ENCODE measurements at places on chromosomes 3 and 15. TPM values are rescaled to one million over a fixed set of nuclear protein-coding genes. Genes with fewer than 3 reads are reported as not detected.

DNA sequence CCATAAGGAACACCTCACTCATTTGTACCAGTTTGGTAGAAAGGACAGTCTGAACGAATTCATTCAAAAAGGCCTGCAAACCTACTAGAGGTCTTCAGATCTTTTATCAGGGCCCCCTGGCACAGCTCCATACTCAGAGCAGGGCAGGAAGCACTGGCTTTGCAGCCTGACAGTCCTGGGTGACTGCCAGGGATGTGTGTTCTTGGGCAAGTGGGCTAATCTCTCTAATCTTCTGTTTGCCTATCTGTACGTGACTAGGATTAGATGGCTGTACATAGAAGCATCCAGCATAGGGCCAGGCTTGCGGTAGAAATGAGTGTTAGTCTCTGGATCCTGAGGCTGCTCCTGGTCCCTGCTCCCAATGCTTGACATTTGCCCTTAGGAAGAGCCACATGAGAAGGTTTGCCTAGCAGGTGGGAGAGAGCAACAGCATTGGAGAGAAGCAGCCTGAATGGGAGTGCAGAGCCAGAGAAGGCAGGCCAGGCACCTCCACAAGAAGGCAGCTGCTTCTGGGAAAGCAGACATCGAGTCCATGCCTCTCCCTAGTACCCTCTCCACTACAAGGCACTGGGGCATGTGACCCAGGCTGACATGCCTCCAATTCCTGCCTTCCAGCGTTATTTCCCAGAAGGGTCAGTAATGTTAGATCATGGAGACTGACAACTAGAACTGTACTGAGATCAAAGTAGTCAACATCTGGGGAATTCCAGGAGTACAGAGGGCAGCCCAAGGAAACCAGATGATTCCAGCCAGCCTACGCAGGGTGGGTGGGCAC, 1.0 kb upstream of the CXCR6 start:
- no peaks in the 10 kb centered on the region for H3K36me3 ChIP-seq
- no peak overlapping the region for H3K27ac ChIP-seq
- no peaks in the 10 kb centered on the region for H3K27me3 ChIP-seq
- no peaks in the 10 kb centered on the region for H3K4me1 ChIP-seq

DNA sequence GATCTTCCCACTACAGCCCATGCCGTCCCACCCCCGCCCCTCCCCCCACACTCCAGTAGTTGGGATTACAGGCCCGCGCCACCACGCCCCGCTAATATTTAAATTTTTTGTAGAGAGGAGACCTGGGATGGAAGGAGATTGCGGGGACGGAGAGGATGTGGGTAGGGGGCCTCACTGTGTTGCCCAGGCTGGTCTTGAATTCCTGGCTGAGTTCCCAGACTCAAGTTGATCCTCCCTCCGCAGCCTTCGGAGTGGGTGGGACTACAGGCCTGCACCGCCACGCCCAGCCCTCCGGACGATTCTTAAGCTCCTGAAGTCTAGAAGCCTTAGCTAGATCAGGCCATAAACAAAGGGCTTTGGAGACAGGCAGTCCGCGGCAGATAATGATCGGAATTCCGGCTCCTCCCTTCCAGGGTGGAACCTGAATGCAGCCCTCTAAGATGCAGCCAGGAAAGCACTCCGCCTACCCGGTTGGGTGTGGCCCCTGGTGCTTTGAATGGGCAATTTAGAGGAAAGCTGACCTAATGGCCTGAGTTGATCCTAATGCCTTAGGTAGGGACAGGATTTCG, at the start of gene DPPA2:
DPPA2 (minus strand) TSS at position 356 of the 569 bp plus-strand sequence. CDS start 1,975 bp downstream, outside the sequence.
- no peak for DNase-seq
- no peaks in the 10 kb centered on the region for H3K27me3 ChIP-seq
- H3K4me1 ChIP-seq = no peaks in the 10 kb centered on the region
- H3K27ac ChIP-seq = no peak within 1 kb of the TSS
- H3K36me3 ChIP-seq = no peaks in the 10 kb centered on the region
- H3K4me3 ChIP-seq = no peak within 1 kb of the TSS

- H3K4me3 ChIP-seq = no peak overlapping the region
- H3K4me1 ChIP-seq = no peaks in the 10 kb centered on the region
- no peak overlapping the region for H3K27ac ChIP-seq
- H3K36me3 ChIP-seq = no peaks in the 10 kb centered on the region
Measured at GRCh38 chr3:16031434-16031833, 143.0 kb upstream of the GALNT15 start.

GRCh38 chr3:64651303-64651702, 36.5 kb downstream of the ADAMTS9 start:
- H3K27me3 ChIP-seq = no peaks in the 10 kb centered on the region
- H3K27ac ChIP-seq = no peak overlapping the region
- DNase-seq = no peak

DNA sequence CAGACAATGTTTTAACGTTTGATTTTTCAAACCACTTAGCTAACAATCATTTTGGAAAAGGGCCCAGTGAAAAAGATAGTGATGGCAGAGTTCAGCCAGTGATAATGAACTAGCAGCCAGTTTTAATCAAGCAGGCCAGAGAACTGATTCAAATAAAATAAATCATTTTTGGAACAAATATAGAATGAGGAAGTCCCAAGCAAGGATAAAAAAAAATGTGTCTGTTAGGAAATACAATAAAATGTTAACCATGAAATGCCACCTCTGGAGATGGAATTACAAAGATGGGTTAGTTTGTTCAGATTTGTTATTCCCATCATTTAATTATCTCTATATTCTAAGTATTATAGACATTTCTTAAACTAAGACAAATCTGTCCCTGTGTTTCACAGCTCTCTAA, 1.1 kb downstream of the HERC1 start:
- peak overlapping the region; percentile 77 for H3K4me3 ChIP-seq
- H3K27ac ChIP-seq = no peak overlapping the region
- H3K4me1 ChIP-seq = peaks cover 5% of the 10 kb centered on the region
- DNase-seq = no peak
- no peaks in the 10 kb centered on the region for H3K36me3 ChIP-seq

- H3K4me3 ChIP-seq = no peak overlapping the region
- no peaks in the 10 kb centered on the region for H3K4me1 ChIP-seq
- H3K27ac ChIP-seq = no peak overlapping the region
- DNase-seq = no peak
- no peaks in the 10 kb centered on the region for H3K27me3 ChIP-seq
Measured at GRCh38 chr15:85563328-85563727, 182.9 kb downstream of the AKAP13 start.

- no peaks in the 10 kb centered on the region for H3K4me1 ChIP-seq
- H3K4me3 ChIP-seq = no peak overlapping the region
- no peaks in the 10 kb centered on the region for H3K36me3 ChIP-seq
Measured at GRCh38 chr3:193836918-193837317, 243.9 kb downstream of the OPA1 start.

GRCh38 chr3:95226437-95226836, 1163.6 kb downstream of the NSUN3 start:
- no peak overlapping the region for H3K4me3 ChIP-seq
- H3K27ac ChIP-seq = no peak overlapping the region

- H3K36me3 ChIP-seq = no peaks in the 10 kb centered on the region
- no peak overlapping the region for H3K27ac ChIP-seq
- H3K4me1 ChIP-seq = no peaks in the 10 kb centered on the region
- DNase-seq = no peak
- no peaks in the 10 kb centered on the region for H3K27me3 ChIP-seq
Measured at GRCh38 chr3:129934234-129935123, 40.0 kb upstream of the TRH start.

DNA sequence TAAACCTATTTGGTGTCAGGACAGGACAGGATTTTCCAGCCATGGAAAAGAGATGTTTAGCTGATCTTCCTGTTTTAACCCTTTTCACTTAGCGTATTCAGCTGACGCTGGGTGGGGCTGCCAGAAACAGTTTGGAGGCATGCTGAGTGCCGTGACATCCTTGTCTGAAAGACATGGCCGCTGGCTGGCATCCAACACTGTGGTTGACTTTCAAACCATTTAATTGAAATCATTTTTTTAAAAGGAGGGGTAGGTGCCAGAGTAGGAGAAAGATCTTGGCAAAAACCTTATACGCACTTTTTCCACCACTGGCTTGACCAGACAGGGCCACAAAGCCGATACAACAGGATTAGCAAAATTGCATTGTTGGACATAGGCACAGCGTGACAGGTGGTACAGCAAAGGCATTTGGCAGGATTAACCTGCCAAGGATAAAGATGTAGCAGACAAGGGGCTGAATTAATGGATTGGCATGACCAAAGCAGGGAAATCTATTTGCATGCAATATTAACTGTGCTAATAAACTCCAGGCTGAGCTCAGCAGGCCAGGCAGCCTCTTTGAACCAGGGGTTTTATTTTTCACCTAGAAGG, 131.8 kb upstream of the TOPAZ1 start:
- no peaks in the 10 kb centered on the region for H3K27me3 ChIP-seq
- H3K36me3 ChIP-seq = no peaks in the 10 kb centered on the region
- H3K27ac ChIP-seq = no peak overlapping the region

DNA sequence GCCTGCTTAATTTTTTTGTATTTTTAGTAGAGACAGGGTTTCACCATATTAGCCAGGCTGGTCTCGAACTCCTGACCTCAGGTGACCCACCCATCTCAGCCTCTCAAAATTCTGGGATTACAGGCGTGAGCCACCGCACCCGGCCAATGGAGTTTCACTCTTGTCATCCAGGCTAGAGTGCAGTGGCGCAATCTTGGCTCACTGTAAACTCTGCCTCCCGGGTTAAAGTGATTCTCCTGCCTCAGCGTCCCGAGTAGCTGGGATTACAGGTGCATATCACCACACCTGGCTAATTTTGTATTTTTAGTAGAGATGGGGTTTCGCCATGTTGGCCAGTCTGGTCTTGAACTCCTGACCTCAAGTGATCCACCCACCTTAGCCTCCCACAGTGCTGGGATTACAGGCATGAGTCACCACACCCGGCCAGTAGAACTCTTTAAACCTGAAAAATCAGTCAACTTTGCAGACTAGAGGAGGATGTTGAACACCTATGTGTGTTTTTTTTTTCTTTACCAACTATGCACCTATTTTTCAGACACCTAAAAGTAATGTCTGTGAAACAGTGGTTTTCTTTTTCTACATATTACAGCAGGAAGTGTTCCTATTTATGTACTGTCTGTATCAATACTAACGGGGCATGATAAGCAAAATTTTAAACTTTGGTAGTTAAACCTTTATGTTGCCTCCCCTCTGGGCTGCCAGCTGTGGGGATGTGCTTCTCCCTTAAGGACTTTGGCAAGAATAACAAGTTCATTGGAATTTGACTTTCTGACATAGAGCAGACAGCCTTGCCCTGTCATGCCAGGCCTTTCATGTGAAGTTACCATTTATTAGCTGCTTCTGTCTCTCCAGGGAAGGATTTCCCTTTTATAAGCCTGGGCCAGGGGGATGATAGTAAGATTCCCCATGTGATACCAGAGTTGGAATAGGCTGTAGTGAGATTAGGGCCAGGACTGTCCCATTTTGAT, 8.1 kb downstream of the ARIH2 start:
- H3K36me3 ChIP-seq = no peaks in the 10 kb centered on the region
- no peak overlapping the region for H3K4me3 ChIP-seq
- H3K27me3 ChIP-seq = no peaks in the 10 kb centered on the region

- no peak overlapping the region for H3K27ac ChIP-seq
- no peaks in the 10 kb centered on the region for H3K36me3 ChIP-seq
- H3K27me3 ChIP-seq = no peaks in the 10 kb centered on the region
- H3K4me1 ChIP-seq = no peaks in the 10 kb centered on the region
- DNase-seq = no peak
- no peak overlapping the region for H3K4me3 ChIP-seq
Measured at GRCh38 chr3:70464876-70465275, 152.4 kb upstream of the MDFIC2 start.

DNA sequence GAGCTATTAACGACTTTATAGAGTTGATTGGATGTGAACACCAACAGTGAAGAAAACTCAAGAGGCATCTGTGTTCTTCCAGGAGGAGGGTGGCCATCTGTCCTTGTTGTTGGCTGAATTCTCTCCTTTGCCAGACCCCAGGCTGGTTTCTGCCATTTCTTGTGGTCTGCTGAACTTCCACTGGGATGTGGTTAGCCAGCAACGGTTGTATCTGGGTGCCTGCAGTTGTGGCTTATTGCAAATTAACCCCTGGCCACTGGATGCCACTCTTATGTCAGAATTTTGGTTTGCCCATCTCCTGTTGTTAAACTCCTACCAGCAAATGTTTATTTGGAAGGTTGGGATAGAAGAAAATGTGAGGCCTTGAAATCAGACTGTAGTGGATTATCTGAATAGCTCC, 163.6 kb upstream of the TBC1D5 start:
- no peaks in the 10 kb centered on the region for H3K27me3 ChIP-seq
- DNase-seq = no peak
- no peaks in the 10 kb centered on the region for H3K4me1 ChIP-seq
- H3K4me3 ChIP-seq = no peak overlapping the region
- H3K36me3 ChIP-seq = no peaks in the 10 kb centered on the region

GRCh38 chr15:39502611-39503195, 78.2 kb upstream of the THBS1 start:
- H3K36me3 ChIP-seq = no peaks in the 10 kb centered on the region
- no peak overlapping the region for H3K4me3 ChIP-seq
- no peak for DNase-seq
- H3K4me1 ChIP-seq = no peaks in the 10 kb centered on the region
- no peak overlapping the region for H3K27ac ChIP-seq

GRCh38 chr15:88529021-88529630, 17.4 kb downstream of the DET1 start:
- H3K27me3 ChIP-seq = no peaks in the 10 kb centered on the region
- H3K4me3 ChIP-seq = no peak overlapping the region
- H3K27ac ChIP-seq = no peak overlapping the region
- H3K36me3 ChIP-seq = no peaks in the 10 kb centered on the region
- DNase-seq = no peak

DNA sequence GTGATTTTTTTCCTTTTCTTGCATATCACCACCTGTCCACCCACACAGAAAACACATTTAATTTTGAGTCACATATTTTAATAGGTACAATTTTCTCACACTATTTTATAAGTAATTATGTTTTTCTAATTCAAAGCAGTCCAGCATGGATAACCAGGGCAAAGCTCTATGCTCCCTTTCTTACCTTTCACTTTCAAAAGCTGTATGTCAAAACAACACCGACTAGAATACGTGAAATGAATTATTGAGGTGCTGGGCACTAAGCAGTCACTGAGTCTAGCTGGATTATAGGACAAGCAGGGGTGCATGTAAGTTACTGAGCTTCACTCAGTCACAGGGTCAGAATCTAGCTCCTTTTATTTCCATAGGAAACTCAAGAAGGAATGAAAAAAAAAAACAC, 60.6 kb downstream of the LSAMP start:
- no peaks in the 10 kb centered on the region for H3K36me3 ChIP-seq
- H3K27me3 ChIP-seq = no peaks in the 10 kb centered on the region
- no peak for DNase-seq

GRCh38 chr3:148381051-148381450, 316.7 kb upstream of the AGTR1 start:
- no peak overlapping the region for H3K4me3 ChIP-seq
- no peaks in the 10 kb centered on the region for H3K36me3 ChIP-seq
- no peaks in the 10 kb centered on the region for H3K4me1 ChIP-seq
- H3K27ac ChIP-seq = no peak overlapping the region

The ARPIN gene
- total RNA-seq = 39.5 TPM

The SERINC4 gene
- total RNA-seq = not detected

The CCR2 gene
- total RNA-seq = 1.0 TPM

The OIP5 gene
- 4.6 TPM for total RNA-seq

The TMEM115 gene
- total RNA-seq = 76.7 TPM

The STAC gene
- 18.4 TPM for total RNA-seq

The ZNF860 gene
- total RNA-seq = 3.7 TPM
